ENCODE measurements at places on chromosomes 2 and 18.
A peak's percentile ranks its signal among the peaks of the same experiment; 100 is the strongest.

DNA sequence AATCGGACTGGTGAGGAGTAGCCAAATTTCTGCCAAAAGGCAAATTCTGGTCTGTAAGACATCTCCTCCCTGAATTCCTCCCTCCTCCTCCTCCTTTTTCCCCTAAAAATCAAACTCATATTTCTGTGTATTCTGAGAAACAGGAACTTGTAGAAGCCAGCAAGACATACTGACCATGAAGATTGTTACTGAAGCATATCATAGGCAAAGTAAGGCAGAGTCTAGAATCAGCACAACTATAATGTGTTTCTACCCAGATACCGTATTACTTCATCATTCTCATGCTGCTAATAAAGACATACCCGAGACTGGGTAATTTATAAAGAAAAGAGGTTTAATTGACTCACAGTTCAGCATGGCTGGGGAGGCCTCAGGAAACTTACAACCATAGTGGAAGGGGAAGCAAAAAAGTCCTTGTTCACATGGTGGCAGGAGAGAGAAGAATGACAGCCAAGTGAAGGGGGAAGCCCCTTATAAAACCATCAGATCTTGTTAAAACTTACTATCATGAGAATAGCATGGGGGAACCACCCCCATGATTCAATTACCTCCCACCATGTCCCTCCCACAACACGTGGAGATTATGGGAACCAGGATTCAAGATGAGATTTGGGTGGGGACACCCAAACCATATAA is 24.9 kb upstream of the EPC2 start:
- DNase-seq, result no peak

DNA sequence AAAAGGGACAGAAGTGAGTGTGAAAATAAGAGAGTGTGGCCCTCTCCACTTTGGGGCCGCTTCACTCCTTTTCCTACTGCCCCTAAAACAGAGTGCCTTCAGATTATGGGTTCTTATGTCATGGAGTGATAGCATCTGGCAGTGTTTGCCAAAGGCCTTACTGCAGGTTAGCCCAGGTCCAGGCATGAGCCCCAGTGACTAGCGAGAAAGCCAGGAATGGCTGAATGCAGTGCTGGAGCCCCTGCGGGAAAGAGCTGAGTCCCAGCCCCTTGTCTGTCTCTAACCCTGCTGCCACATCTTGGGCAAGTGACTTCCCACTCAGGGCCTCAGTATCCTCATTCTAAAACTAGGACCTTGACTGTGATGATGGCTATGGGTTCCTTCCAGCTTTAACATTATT is 6.0 kb downstream of the IGFBP5 start:
- DNase-seq, result no peak

- no peak for DNase-seq
Observed at GRCh38 chr2:63048367-63049171, 2.1 kb upstream of the OTX1 start.

DNA sequence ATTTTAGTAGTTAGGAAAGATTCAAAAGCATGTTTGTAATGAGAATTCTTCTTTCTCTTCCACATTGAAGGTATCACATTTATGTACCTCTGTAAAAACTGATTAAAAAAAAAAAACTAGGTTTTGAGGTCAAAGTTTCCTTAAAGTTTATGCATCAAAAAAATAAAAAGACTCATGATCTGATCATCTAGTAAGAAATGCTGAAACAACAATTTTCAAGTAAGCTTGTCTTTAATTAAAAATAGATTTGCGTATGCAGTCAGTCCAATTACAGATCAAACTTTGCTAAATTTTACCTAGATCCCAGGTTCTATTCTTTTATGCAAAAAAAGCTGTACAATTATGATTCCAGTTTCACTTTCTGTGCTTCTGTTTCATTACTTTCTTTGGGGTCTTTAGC is 409.0 kb downstream of the XIRP2 start:
- no peak for DNase-seq

GRCh38 chr2:44119878-44120277 is 48.8 kb upstream of the PPM1B start:
- DNase-seq, result no peak

DNA sequence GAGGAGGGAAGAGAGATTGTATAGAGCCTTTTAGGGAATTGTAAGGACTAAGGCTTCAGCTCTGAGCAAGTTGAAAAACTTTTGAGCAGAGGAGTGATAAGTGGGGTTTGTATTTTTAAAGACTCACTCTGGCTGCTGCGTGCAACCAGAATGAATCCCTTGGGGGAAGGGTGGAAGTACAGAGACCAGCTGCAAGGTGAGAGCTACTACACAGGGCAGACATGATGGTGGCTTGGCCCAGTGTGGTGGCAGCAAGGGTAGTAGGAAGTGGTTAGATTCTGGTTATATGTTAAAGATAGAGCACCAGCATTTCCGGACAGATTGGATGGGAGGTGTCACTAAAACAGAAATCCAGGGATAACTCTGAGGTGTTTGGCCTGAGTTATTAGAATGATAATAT is 10.1 kb upstream of the SESTD1 start:
- DNase-seq, result no peak

DNA sequence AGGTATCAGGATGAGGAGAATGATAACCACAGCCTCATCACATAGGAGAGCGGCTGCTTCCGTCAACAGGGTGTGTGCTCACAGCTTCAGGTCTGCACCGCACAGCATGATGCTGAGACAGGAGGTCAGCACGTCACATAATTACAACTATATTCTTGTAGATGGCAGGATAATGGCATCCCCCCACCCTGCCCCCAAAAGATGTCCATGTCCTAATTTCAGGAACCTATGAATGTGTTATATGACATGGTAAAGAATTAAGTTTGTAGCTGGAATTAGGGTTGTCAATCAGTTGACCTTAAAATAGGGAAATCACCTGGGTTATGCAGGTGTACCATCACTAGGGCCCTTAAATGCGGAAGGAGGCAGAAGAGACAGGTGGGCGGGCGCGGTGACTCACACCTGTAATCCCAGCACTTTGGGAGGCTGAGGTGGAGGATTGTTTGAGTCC is 73.9 kb downstream of the ARL4C start:
- DNase-seq, result peak; percentile 37

GRCh38 chr2:138831691-138832090 is 51.5 kb upstream of the NXPH2 start:
- DNase-seq, result no peak

GRCh38 chr2:98489971-98490962 is 45.6 kb downstream of the INPP4A start:
- DNase-seq, result no peak

DNA sequence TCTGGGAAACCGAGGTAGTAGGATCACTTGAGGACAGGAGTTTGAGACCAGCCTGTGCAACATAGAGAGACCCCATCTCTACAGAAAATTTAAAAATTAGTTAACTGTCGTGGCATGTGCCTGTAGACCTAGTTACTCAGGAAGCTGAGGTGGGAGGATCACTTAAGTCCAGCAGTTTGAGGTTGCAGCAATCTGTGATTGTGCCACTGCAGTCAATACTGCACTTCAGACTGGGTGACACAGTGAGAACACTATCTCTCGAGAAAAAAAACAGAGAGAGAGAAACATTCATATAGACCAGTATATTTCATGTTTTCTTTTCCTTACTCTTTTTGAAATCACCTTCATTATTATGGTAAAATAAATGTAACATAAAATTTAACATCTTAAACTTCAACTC is 290.7 kb upstream of the CYP26B1 start:
- DNase-seq, result no peak

- no peak for DNase-seq
Observed at GRCh38 chr2:171530378-171530777, 8.1 kb downstream of the CYBRD1 start.

GRCh38 chr2:169362118-169362893 is at the start of gene LRP2:
TSS of gene LRP2 (minus strand) at chr2:169362534. CDS start at chr2:169362399, 135 bp downstream.
- peak; percentile 15 for DNase-seq

DNA sequence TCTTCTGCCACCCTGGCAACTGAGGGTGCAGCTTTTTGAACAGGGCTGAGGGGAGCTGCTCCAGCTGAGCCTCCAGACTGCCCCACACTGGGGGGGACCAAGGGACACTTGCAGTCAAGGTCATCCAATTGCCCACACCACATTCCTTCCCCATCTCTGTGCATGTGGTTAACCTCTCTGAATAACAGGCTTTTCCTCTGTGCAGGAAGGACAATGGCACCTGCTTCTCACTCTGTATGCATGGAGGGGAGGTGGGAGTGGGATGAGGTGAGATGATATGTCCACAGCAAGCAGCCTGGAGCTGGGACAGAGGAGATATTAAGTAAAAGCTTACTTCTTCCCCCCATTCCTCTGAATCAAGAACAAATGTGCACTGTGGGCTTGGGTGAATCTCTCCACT is 39.1 kb upstream of the TEX51 start:
- DNase-seq, result no peak

DNA sequence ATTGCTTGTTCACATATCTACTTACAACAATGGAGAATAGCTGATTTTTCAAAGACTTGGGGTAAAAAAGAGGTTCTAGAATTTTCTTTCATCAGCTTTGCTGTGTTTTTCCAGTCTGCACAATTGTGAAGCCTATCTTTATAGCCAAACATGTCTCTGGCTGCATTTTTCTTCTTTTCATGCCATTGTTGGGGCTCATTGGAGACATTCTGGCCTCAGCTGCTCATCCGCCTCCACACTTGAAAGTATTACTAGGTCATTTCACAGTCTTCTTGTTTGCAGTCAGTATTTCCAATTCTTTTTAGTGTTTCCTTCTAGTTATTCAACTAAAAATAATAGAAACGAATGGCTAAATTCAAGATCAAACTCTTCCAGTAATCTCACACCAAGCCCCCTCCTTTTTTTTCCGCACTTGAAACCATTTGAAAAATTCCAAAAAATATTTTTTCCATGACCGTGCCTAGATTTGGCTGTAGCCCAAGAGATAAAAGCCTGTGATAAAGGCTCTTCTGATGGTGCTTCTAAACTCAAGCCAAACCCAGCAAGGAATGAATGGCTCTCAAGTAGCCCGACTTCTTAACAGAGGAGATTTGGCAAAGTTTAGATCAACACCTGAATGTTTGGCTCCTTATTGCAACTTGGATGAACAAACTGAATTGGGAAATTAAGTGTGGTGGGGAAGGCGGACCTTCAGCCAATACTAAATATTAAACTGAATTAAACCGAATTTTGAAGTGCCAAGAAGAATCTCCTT is 103.4 kb downstream of the NRP2 start:
- no peak for DNase-seq

GRCh38 chr2:205706769-205707381 is 24.6 kb downstream of the NRP2 start:
- no peak for DNase-seq

DNA sequence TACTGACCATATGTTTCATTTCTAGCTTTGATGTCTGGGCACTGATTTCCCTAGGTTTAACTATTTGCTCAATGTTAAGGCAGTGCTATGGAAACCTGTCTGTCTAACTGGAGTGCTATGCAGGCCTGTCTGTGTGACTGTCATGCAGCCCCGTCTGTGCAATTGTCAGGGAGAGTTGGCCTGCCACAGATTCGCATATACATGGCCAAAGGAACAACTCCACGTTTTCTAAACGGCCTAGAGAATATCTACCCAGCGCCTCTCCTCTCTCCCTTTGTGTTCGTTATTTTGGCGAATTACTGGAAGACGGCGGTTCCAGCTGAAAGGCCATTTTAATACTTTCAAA is 59.6 kb upstream of the PSME4 start:
- DNase-seq, result no peak

DNA sequence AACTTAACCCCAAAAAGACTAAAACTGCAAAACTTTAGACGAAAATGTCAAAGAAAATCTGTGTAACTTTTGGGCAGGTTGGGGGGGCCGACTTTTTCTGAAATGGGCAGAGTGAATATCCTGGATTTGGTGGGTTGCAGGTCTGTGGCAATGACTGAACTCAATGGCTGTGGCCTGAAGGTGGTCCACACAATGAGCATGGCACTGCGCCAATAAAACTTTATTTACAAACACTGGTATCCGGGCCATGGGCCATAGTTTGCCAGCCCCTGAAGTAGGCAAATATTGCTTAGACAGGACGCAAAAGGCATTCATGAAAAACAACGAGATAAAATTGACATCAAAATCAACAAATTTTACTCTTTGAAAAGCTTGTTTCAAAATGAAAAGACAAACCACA is 66.2 kb downstream of the RTP5 start:
- DNase-seq, result no peak

- DNase-seq, result no peak
Observed at GRCh38 chr18:34959989-34960388, 81.2 kb upstream of the MAPRE2 start.

GRCh38 chr2:19733390-19733789 is 168.4 kb downstream of the TTC32 start:
- DNase-seq, result no peak

DNA sequence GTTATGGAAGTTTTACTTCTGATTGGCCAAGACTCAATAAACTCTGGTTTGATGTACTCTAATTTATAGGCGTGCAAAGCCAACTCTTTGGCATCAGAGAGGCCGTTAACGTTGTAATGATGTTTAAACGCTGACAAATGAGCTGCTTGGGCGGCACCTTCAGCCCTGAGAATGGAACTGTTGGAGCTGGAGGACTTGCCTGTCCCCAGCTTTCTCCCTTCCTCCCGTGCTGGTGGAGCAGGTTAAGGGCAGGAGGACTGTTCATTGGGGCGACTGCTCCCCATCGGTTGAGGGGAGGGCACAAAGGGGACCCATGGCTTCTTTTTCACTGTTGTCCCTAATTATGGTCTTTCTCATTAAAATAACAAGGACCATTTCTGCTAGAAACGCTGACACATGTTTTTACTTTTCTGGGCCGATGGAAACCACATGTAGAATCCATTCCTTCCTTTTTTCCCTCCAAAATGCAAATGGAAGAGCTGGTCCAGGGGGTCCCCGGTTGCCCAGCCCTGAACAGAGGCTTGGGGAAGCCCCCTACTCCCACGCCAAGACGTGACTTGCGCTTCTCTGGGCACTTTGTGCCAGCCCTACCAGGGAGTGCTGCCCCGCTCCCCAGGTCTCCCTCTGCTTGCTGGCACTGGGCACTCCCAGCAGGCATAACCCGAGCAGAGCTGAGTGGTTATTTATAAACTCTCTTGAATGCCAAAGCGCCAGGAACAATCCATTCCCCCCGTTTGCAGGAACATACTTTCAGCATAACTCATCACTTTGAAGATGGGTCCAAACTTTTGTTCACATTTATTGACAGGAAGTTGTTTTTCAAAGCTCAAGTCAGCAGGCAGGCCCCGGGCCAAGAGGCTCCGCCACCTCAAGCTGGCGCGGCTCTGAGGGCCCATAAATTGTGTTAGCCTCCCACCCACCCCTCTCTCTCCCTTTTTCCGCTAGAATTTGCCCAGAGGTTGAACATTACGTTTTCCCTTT is 170.1 kb downstream of the ASB1 start:
- DNase-seq, result no peak

GRCh38 chr2:100121124-100121718 is 21.2 kb downstream of the AFF3 start:
- no peak for DNase-seq

Measured in stimulated activated CD4-positive, alpha-beta T cell treated with anti-CD3 and anti-CD28 coated beads, TNF-alpha, amount 100 ng/mL, for 24 hours (primary cell).